ENCODE measurements at places on chromosomes 12 and 14.

DNA sequence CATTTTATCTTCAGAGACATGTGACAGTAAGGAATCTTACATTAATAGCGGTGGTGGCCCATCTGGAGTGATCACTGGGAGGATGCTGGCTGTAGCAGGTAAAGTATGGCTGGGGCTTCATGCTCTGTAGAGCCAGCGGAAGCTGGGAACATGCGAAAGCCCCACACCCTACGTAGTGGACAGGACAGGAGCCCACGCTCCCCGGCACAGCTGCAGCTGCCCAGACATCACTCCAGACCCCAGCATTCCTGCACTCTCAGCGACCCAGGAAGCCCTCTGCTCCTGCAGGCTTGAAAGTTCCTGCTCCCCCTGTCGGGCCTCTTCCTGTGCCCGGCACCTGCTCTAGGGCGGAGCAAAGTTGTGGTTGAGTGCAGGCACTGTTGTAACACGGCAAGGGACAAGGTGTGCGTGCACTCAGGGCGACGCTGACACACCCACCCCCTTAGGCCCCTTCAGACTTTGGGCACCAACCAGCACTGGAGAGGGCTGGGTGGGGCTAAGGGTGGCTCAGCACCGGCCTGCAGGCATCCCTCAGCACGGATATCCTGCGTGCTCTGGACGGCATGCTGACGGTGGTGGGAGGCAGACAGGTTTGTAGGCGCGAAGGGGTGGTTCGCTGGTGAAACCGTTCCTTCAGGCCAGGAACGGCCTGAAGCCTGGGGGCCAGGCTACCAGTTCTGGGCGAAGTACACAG is 568.3 kb downstream of the FSCB start:
- DNase-seq = no peak

GRCh38 chr14:104598910-104599273 is 5.7 kb downstream of the TMEM179 start:
- DNase-seq = no peak

DNA sequence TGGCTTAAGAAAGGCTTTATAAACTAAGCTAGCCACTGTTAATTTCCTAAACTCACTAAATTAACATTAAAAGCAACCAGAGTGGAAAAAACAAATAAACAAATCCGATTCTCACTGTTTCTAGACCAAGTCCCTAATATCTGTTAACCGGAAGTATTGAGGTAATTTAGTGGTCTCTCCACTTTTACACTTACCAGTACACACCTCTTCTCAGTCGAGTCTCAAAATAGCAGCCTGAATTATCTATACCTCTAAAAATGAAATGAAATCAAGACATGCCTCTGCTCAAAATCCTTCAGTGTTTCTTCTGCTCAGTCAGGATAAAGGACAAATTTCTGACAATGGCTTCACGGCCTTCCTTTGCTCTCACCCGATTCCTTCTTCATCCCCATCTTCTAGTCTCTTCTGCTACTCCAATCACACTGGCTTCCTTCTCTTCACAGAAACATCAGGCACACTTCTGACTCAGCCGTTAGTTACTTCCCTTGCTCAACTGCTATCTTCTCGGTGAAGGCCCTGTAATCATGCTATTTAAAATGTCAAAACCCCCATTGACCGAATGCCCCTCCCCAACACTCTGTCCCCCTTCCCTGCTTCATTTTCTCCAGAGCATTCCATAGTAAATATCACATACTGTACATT is 161.3 kb downstream of the KITLG start:
- DNase-seq = no peak

- DNase-seq = no peak
Observed at GRCh38 chr14:77036484-77037214, 8.1 kb upstream of the IRF2BPL start.

DNA sequence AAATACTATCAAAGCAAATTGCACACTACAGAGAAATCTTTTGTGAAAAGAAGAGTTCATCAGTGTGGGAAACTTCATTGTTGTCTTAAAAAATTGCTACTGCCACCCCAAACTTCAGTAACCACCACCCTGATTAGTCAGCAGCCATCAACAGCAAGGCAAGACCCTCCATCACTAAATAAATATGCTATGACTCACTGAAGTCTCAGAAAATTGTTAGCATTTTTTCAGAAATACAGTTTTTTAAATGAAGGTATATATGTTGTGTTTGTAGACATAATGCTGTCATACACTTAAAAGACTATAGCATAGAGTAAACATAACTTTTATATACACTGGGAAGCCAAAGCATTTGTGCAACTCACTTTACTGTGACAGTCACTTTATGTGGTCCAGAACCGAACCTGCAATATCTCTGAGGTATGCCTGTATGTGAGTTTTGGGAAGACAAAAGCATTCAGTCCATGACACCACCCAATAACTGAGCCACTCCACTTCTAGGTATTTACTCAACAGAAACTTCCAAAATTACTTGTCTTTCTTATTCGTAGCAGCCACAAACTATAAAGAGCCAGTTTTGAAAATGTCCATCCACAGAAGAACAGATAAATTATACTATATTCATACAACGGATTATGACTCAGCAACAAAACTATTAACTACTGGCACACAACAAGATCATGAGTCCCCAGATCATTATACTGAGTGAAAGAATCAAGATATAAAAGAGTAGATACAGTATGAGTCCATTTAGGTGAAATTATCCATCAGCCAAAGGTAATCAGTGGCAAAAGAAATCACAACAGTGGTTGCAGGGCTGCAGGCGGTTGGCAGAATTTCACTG is 649.6 kb downstream of the BCL11B start:
- DNase-seq = no peak
